ENCODE measurements at places on chromosomes 16 and 17.
A peak's percentile ranks its signal among the peaks of the same experiment; 100 is the strongest.

DNA sequence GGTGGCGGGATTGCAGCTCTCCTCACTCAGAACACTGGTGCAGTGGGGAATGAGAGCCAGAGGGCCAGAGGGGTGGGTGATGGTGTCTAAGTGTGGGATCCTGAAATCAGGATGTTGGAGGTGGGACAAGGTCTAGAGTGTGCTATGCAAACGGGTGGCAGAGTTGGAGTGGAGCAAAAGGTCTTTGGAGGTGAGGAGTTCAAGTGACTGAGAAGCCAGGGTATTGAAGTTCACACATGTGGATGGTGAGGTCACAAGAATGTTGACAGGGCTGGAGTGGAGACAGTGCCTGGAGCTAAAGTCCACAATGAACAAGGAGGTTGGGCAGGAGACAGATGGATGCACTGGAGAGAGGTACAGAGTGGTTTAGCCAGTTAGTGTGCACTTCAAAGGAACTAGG, 38.3 kb upstream of the MAP3K14 start:
- no peaks in the 10 kb centered on the region for H3K27me3 ChIP-seq
- DNase-seq: no peak
- no peaks in the 10 kb centered on the region for H3K4me1 ChIP-seq
- H3K36me3 ChIP-seq: peaks cover 6% of the 10 kb centered on the region
- H3K27ac ChIP-seq: no peak overlapping the region

DNA sequence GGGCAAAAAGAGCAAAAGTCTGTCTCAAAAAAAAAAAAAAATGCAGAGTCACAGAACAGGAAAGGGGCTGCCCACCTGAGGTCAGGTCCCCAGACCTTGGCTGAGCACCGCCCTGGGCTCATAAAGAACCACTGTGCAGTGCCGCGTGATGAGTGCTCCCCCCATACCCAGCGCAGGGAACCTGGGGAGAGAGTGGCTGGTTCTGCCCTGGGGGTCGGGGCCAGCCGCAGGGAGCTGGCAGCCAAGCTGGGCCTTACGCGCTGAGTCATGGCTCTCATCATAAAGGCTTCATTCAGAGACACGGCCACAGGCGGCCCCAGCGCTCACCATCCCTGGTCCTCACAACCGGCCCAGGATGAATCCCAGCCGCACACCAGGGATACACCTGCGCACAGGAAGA, 80.7 kb downstream of the RAB11FIP4 start:
- DNase-seq: no peak
- H3K4me3 ChIP-seq: no peak overlapping the region
- H3K27ac ChIP-seq: no peak overlapping the region

- H3K36me3 ChIP-seq: no peaks in the 10 kb centered on the region
- H3K27ac ChIP-seq: peak overlapping the region; percentile 96
- no peak for DNase-seq
- peak overlapping the region; percentile 92 for H3K4me3 ChIP-seq
Measured at GRCh38 chr17:8125154-8125946, 1.4 kb upstream of the HES7 start.

- no peaks in the 10 kb centered on the region for H3K27me3 ChIP-seq
- no peak overlapping the region for H3K4me3 ChIP-seq
- no peak overlapping the region for H3K27ac ChIP-seq
- H3K36me3 ChIP-seq: peaks cover 21% of the 10 kb centered on the region
- no peaks in the 10 kb centered on the region for H3K4me1 ChIP-seq
- DNase-seq: no peak
Measured at GRCh38 chr17:61947367-61948078, 19.7 kb upstream of the INTS2 start.

DNA sequence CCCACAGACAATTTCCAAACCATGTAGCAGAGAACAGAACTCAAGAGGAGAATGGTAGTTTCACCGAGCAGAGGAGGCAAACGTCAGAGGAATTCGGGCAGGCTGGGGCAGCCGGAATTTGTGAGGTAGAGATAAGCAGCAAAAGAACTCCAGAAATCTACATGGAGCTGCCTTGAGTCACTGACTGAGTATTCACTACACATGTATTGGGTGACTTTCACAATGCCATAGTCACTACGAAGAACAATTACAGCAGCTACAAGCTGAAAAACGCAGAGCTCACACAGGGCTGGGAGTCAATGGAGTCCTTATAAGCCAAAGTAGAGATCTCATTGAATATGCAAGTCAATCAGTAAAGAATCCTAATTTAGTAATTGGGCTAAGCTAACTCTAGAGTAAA, 13.4 kb downstream of the CMC2 start:
- DNase-seq: no peak
- H3K27me3 ChIP-seq: no peaks in the 10 kb centered on the region
- H3K27ac ChIP-seq: peak overlapping the region; percentile 91
- H3K4me1 ChIP-seq: peaks cover 30% of the 10 kb centered on the region

- no peak overlapping the region for H3K27ac ChIP-seq
- peaks cover 2% of the 10 kb centered on the region for H3K27me3 ChIP-seq
- no peaks in the 10 kb centered on the region for H3K4me1 ChIP-seq
- peaks cover 15% of the 10 kb centered on the region for H3K36me3 ChIP-seq
- no peak for DNase-seq
Measured at GRCh38 chr17:13671771-13672170, 70.0 kb upstream of the HS3ST3A1 start.

DNA sequence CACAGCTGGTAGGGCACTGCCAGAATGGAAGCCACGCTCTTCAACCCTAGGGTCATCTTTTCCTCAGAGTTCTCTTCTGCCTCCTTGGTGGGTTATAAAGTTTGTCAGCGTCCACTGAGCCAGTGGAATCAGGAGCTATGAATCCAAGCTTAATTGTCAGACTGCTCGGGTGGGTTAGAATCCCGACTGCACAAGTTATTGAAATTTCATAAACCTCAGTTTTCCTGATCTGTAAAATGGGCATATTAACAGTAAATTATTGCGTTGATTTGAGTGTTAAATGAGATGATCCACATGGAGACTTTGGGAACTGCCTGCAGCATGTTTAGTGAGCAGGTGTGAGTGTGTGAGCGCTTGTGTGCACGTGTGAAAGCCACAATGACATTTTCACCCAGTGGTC, 400.5 kb upstream of the CDH11 start:
- H3K27ac ChIP-seq: peak overlapping the region; percentile 33
- H3K4me3 ChIP-seq: no peak overlapping the region
- no peak for DNase-seq
- H3K27me3 ChIP-seq: no peaks in the 10 kb centered on the region

GRCh38 chr17:2414446-2415064, 13.7 kb upstream of the MNT start:
- H3K27me3 ChIP-seq: no peaks in the 10 kb centered on the region
- H3K4me3 ChIP-seq: no peak overlapping the region
- peaks cover 4% of the 10 kb centered on the region for H3K36me3 ChIP-seq
- no peak overlapping the region for H3K27ac ChIP-seq
- peaks cover 40% of the 10 kb centered on the region for H3K4me1 ChIP-seq
- peak; percentile 59 for DNase-seq

DNA sequence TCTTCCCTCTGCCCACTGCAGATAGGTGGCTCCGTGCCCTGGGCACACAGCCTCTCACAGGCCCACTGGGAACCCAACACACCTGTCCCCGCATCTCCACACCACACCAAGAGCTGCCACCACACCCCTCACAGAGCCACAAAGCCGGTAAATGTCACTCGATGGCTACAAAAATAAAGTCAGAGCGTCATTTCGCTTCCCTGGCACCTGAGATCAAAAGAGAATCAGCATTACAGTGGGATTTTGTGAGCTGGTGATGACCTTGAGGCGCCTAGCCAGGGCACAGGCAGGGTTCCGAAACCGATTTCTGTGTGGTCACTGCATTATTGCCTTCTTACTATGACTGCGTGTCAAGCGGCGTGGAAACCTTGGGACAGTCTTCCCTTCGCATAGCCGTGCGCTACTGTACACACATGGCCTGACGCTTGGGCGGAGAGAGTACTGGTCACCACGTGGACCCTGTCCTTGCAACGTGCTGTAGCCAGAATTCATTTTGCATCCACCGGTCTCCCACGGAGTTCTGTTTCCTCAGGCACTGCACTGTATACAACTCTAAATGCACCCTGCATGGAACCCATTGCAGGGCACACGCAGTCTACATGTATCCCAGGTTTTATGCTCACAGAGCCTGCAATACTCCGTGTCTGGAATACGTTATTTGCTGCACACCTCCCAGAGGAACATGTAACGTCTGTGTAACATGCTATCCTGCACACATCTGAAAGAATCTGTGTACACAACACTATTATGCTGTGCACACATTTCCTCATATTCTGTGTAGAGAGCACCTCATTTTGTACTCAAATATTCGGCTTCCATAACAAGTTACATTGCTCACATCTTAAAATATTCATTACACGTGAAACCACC, 5.8 kb upstream of the FOXF1 start:
- H3K4me3 ChIP-seq: no peak overlapping the region
- H3K36me3 ChIP-seq: no peaks in the 10 kb centered on the region
- peaks cover 20% of the 10 kb centered on the region for H3K4me1 ChIP-seq
- H3K27ac ChIP-seq: no peak overlapping the region

DNA sequence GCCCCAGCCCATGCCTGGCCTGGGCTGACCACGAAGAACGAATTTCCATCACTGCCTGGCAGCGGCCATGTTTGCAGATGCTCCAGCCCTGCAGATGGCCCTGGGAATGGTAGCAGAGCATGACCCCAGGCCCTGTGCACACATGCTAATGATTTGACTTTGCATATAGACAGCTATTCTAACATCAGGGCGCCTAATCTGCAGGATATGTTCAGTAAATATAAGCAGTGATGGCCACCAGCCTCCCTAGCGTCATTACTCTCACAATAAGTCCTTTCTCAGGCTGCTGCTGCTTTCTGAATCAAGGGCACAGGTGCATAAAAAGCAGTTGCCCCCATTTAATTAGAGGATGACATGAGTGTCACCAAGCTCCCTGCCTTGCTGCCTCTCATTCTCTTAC, 24.2 kb downstream of the DNAH9 start:
- H3K27ac ChIP-seq: no peak overlapping the region
- H3K4me3 ChIP-seq: no peak overlapping the region
- DNase-seq: no peak
- peaks cover 6% of the 10 kb centered on the region for H3K27me3 ChIP-seq
- peaks cover 2% of the 10 kb centered on the region for H3K36me3 ChIP-seq

GRCh38 chr17:77555741-77556291, 402.7 kb upstream of the TNRC6C start:
- no peak overlapping the region for H3K27ac ChIP-seq
- peaks cover 2% of the 10 kb centered on the region for H3K36me3 ChIP-seq
- peaks cover 45% of the 10 kb centered on the region for H3K27me3 ChIP-seq
- H3K4me1 ChIP-seq: no peaks in the 10 kb centered on the region

DNA sequence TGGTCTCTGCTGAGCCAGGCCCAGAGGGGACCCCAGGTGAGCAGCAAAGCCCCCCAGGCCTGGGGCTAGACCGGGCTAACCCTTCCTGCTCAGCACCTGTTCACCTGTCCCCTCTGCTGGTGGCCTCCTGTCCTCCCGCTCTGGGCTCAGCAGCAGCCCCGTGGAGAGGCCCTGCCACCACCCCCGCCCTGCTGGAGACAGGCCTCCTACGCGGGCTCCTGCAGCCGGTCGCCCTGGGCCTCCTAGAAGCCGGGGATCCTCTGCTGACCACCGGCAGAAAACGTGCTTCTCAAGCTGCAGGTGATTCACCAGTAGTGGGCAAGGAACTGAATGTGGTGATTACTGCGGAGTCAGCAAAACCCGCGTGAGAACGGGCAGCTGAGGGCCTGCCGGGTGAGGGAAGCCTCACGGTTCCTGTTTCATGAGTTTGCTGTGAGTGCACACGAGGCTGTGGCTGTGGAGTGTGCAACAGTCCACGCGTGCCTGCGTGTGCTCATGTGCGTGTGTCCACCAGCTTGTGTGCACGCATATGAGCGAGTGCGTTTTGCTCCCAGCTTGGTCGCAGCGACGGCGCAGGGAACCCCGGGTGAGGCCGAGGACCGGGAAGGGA, 792 bp downstream of the SECTM1 start:
- H3K27ac ChIP-seq: peak overlapping the region; percentile 54
- no peaks in the 10 kb centered on the region for H3K36me3 ChIP-seq
- DNase-seq: no peak

GRCh38 chr17:28906276-28906675, 3.4 kb upstream of the DHRS13 start:
- H3K27ac ChIP-seq: no peak overlapping the region
- H3K4me3 ChIP-seq: no peak overlapping the region
- no peaks in the 10 kb centered on the region for H3K27me3 ChIP-seq
- peaks cover 18% of the 10 kb centered on the region for H3K4me1 ChIP-seq
- DNase-seq: no peak
- H3K36me3 ChIP-seq: peaks cover 24% of the 10 kb centered on the region

DNA sequence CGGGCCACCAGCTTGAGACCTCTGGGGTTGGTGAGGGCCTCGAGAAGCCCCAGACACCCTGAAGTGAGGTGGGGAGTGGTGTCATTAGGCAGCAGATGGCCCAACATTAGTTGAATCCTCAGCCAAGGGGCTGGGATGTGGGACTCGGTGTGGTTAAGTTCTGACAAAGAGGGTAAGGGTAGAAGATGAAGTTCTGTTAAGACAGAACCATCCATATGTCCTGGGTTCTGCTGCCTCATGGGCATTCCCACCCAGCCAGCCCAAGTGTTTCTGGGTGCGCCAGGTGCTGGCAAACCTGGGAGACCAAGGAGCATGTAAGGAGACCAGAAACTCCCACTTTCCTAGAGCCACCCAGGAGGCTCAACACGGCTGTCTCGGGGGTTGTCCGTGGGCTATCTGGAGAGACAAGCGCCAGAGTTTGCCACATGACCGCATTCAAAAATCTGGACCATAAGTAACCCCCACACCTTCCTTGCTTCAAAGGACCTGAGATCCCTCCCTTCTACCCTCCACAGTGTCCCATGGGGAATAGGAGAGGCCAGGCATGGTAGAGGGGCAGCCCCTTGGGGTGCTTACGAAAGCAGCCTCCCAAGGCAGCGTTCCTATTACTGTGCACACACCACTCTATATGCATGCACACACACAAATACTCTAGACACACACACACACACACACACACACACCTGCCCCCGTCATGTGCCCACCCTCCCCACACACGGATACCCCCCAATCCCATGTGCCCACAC, 128.7 kb downstream of the C16orf78 start:
- DNase-seq: peak; percentile 52
- no peaks in the 10 kb centered on the region for H3K4me1 ChIP-seq
- H3K36me3 ChIP-seq: peaks cover 2% of the 10 kb centered on the region
- no peak overlapping the region for H3K27ac ChIP-seq
- H3K4me3 ChIP-seq: no peak overlapping the region

GRCh38 chr17:77142689-77143088, 1.9 kb downstream of the SEC14L1 start:
- no peak overlapping the region for H3K4me3 ChIP-seq
- peaks cover 47% of the 10 kb centered on the region for H3K4me1 ChIP-seq
- H3K36me3 ChIP-seq: peaks cover 8% of the 10 kb centered on the region
- H3K27me3 ChIP-seq: no peaks in the 10 kb centered on the region

GRCh38 chr17:73879987-73880386, 235.7 kb upstream of the SDK2 start:
- no peaks in the 10 kb centered on the region for H3K4me1 ChIP-seq
- no peak for DNase-seq
- no peaks in the 10 kb centered on the region for H3K36me3 ChIP-seq
- no peak overlapping the region for H3K27ac ChIP-seq

- H3K36me3 ChIP-seq: peaks cover 14% of the 10 kb centered on the region
- H3K27me3 ChIP-seq: no peaks in the 10 kb centered on the region
- peaks cover 8% of the 10 kb centered on the region for H3K4me1 ChIP-seq
- H3K27ac ChIP-seq: no peak overlapping the region
- DNase-seq: no peak
Measured at GRCh38 chr17:7004398-7005253, 7.8 kb upstream of the RNASEK start.

- H3K36me3 ChIP-seq: no peaks in the 10 kb centered on the region
- no peak overlapping the region for H3K4me3 ChIP-seq
- no peak overlapping the region for H3K27ac ChIP-seq
- H3K4me1 ChIP-seq: no peaks in the 10 kb centered on the region
- DNase-seq: no peak
Measured at GRCh38 chr16:55876854-55877253, 1.7 kb upstream of the CES5A start.

GRCh38 chr17:17815062-17815406, 21.8 kb downstream of the SREBF1 start:
- H3K4me3 ChIP-seq: no peak overlapping the region
- peaks cover 2% of the 10 kb centered on the region for H3K36me3 ChIP-seq
- H3K27ac ChIP-seq: no peak overlapping the region
- no peaks in the 10 kb centered on the region for H3K27me3 ChIP-seq

Measured in chondrocyte (in vitro differentiated cells).